ENCODE measurements at places on chromosomes 13 and 19.

- no peak for DNase-seq
These were observed 88.2 kb upstream of the TSC22D1 start for GRCh38 chr13:44664308-44664707.

DNA sequence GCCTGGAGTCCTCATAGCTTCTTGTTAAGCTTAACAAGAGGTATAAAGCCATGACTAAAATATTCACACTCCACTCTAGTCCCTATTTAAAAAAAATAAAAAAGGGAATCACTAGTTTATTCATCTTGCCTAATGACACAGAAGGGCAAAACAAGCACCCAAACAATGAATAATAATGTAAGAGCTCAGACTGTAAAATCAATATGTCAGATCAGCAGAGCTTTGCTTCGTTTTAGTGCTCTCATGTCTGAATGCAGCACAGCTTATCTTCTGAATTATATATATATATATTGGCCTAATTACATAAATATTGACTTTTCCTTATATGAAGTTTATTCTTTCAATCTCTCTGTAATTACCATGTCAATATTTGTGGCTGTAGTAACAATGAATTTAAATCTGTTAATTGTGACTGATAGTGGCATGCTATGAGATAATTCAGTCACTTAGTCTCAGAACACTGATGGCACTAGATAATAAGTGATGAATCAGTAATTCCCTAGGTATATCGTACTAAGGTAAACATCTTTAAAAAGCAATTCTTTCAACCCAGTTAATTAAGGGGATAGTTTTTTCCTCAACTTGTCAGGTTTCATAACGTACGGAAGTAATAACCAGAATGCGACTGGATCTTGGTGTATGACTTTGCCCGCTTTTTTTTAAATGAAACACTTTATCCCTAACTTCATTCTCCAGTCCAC lies 361.9 kb upstream of the GPC6 start:
- DNase-seq = no peak

- no peak for DNase-seq
These were observed 94.9 kb downstream of the ZIC5 start for GRCh38 chr13:99876651-99877050.

DNA sequence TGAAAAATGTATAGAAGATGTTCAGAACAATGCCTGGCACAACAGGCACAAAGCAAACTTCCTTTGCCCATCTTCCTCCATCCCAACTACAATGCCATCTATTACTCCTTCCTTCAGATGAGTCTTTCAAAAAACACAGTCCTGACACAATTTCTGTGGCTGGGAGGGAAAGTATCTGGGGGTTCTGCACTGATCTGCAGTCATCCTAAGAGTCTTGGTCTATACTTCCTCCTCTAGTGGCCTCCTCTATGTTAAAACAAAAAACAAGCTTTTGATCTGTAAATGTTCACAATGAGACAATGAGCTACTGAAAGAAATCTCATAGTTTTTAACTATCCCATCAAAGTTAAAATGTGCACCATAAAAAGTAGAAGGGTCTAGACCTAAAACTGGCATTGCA lies 44.8 kb downstream of the USP12 start:
- DNase-seq = no peak

- DNase-seq = no peak
These were observed 150.1 kb downstream of the OXGR1 start for GRCh38 chr13:96844195-96844594.

GRCh38 chr13:40313269-40314200 lies 352.9 kb downstream of the FOXO1 start:
- no peak for DNase-seq

DNA sequence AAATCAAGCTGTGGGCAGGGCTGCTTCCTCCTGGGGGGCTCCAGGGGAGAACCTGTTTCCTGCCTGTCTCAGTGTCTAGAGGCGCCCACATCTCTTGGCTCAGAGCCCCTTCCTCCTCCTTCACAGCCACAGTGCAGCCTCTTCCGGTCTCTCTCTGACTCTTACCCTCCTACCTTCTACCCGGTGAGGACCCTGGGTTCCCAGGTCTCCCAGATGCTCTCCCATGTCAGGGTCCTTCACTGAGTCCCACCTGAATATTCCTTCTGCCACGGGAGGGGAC lies 153.1 kb downstream of the KDM4B start:
- DNase-seq = no peak

- DNase-seq = no peak
These were observed 305.6 kb downstream of the COG6 start for GRCh38 chr13:39961036-39961435.

DNA sequence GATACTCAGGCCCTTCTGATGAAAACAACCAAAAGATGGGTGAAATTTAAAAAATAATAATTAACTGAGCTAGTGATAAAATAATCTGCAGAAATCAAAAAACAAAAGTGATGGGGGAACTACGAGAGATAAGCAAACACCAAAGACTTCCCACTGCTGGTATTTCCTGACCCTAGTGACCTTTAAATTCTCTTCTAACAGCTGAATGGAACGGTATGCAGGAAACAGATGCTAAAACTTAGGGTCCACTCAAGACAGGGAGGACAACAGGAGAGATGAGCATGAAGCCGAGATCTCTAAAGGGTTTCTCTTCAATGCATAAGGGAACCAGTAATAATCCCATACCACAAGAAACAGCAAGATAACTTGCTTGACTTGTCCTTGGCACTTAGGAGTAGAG lies 50.8 kb downstream of the USP12 start:
- DNase-seq = no peak

DNA sequence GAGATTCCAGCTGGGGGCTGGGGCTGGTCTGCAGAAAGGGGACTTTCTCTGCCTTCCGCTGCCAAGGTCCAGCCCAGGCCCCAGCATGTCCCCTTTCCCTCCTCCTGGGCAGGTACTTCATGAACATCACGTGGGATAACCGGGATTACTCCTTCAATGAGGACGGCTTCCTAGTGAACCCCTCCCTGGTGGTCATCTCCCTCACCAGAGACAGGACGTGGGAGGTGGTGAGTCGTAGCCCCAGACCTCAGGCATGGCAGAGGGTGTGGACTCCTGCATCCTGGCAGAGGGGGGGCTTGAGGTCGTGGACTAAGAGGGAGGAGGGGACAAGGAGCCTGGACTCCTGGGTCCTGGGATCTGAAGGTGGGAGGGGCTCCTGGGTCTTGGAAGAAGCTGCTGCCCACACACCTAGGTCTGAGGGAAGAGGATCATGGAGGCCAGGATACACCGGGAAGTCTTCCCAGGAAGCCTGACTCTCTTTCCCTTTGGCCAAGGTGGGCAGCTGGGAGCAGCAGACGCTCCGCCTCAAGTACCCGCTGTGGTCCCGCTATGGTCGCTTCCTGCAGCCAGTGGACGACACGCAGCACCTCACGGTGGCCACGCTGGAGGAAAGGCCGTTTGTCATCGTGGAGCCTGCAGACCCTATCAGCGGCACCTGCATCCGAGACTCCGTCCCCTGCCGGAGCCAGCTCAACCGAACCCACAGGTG lies 20.6 kb downstream of the GRIN2D start:
- DNase-seq = no peak

- DNase-seq = peak; percentile 91
These were observed at the start of gene PPP1R13L for GRCh38 chr19:45404557-45405434. PPP1R13L (minus strand) TSS chr19:45405069; CDS start chr19:45398318, 6,751 bp downstream.

DNA sequence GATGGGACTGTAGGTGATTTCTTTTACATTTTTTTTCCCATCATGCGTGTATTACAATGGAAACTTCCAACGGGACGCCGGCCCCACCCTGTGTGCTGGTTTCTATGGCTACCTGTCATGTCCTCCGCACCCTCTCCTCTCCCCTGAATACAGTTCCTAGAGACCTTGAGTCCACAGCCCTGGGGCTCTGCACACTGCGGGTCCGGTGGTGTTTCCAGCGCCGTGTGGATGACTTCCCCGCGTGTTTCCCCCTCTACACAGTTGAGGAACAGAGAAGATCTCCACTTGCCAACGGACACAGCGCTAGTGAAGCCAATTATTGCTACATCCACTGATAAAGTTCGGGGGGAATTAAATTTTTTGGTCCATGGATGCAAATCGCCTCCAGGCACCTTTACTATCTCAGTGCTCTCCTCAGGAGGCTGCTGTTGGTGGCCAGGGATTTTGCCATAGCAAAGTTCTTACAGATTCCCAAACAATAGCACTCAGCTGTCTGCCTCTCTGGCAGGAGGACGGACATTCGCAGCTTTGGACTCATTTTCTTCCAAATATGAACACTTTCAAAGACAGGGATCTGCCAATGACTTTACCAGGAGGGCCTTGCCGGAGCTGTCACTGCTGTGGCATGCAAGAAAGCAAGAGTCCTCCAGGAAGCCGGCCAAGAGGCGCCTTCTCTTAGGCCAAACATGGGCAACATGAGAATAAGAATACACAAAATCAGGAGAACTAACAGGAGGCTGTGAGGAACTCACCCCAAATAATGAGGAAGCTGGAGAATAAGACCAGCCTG lies 39.3 kb upstream of the GAS6 start:
- peak; percentile 89 for DNase-seq
